ENCODE measurements at places on chromosomes 11 and 22. TPM values are rescaled to one million over a fixed set of nuclear protein-coding genes. Genes with fewer than 3 reads are reported as not detected.

- DNase-seq: no peak
Observed at GRCh38 chr22:36411589-36412258, 24.0 kb upstream of the MYH9 start.

DNA sequence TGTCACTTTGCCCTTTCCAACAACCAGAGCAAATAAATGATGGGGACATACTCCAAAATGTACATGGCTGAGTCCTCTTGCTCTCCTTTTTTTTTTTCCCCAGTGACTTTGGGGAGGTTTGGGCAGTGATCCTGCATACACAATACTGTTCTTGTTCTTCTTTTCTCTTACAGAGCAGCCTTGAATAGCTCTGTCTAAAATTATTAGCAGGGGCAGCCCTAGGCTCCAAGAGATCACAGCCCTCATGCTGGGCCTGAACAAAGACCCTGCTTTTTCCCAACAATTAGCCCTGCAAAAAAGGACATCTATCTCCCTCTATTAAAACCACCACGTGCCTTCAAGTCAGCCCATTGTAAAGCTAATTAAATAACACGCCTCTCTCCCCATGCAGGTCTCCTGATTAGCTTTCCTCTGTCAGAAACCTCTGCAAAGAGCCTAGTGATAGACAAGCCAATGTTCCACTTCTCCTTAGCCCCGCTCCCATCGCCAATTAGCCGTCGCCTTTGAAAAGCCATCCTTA, 54.7 kb downstream of the ETS1 start:
- DNase-seq: no peak

Gene OR52E8
- total RNA-seq: not detected

DNA sequence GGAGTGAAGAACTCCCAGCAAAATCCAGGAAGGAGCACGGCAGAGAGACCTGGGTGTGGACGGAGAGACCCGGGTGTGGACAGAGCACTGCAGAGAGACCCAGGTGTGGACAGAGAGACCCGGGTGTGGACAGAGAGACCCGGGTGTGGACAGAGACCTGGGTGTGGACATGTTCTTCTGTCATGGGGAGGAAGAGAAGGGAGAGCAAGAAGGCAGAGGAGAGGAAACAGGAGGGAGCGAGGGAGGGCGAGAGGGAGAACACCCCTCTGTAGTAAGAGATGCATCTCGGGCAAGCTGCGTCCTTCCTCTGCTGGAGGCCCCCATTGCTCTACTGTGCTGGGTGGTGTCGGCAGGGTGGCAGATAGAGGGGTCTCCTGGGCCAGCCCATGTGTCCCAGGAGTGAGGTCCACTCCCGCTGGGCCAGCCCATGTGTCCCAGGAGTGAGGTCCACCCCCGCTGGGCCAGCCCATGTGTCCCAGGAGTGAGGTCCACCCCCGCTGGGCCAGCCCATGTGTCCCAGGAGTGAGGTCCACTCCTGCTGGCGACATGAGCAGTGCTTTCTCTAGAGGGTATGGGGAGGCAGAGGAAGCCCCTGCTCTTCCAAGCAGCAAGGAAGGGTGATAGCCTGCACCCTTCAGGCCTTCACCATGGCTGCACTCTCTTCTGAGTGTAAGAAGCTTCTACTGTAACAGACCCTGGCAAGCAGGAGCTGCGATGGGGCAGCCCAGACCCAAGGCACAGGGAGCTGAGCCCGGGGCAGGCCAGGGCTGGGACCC, 934.2 kb downstream of the BRD1 start:
- peak; percentile 19 for DNase-seq

GRCh38 chr22:17090550-17090949, 5.8 kb downstream of the IL17RA start:
- no peak for DNase-seq

Gene SERPING1
- not detected for total RNA-seq

- DNase-seq: no peak
Observed at GRCh38 chr11:93570759-93571413, 27.7 kb upstream of the SMCO4 start.

Gene OR52M1
- total RNA-seq: not detected

DNA sequence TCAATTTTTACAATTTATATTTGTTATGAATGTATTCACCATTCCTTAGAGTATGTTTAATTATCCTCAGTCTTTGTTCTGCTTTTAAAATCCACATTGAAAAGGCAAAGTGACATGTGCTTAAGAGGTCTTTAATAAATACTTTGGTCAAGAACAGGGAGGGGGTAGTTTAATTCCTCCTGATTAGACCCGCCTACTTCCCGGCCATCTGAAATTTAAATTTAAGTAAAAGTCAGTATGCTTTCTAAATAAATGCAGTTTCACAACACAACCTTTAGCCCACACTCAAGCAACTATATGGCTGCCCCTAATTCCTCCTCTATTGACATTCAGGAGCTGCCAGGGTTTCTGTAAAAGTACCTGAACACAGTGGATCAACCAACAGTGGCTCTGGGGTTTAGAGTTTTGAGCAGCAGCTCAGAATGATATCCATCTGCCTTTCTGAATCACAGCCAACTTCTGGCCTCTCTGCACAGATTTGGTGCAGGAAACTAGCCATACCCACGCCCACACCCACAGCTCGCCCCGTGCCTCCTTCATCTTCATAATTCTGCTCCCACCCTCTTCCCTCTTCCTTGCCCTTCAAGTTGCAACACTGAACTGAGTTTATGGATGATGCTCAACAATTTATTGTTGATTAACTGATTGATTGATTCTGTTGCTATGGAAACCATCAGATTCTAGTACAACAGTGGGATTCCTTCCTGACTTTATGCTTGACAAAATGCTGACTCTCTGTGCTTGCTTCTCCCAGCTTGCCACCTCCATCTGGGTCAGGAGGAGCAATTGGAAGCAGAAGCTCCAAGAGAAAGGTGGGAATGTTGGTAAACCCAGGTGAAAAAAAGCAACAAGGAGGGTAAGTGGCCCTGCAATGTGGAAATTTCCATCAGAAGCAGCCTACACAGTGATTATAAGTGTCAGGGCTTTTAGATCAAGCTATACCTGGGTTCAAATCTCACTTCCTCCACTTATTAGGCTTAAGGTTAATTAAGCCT, 70.8 kb downstream of the PANX1 start:
- no peak for DNase-seq

- no peak for DNase-seq
Observed at GRCh38 chr11:58776891-58777710, 45.4 kb upstream of the GLYAT start.

GRCh38 chr11:130131961-130132850, 27.4 kb upstream of the ST14 start:
- DNase-seq: peak; percentile 59

Gene LMO2
- total RNA-seq: not detected

DNA sequence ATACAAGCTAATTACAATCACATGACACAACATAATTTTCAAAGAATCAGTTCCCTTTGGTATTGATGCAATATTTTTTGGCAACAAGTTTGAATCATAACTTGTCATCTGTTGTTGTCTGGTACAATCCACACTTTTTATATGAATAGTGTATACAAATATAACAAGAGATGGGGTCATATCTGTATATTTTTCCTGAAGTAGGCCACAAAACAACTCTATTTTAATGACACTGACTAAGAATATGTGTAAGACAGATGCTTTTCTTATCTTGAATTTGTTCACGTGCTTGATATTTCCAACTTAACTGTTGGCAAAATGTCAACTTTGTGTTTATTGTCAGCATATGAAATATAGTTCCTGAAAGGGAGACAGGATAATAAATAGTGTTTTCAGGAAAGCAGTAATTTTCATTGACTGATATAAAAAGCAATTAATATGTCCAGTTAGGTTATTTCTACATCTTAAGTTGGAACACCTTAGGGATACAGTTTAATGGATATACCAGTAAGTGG, 27.9 kb downstream of the NOX4 start:
- DNase-seq: no peak

GRCh38 chr22:47307326-47307725, 544.9 kb downstream of the TBC1D22A start:
- peak; percentile 38 for DNase-seq

DNA sequence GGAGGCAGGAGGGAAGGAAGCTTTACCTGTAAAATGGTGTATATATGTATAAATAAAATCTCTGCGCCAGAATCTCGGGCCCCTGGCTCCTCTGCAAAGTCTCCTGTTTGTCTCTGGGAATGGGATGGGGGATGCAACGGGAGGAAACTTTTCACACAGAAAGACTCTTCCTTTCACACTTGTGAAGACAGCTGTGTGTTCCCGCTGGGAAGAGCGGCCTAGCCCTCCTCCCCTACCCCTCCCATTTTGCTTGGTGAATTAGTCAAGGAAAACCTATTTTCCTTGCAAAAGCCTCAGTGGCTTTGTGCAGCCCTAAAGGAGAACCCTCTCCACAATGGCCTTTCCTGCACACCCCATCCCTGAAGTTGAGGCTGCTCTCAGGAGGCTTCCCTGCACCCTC, 9.4 kb upstream of the IGF2 start:
- DNase-seq: no peak

GRCh38 chr22:37544955-37545702, 15.2 kb upstream of the CDC42EP1 start:
- DNase-seq: peak; percentile 79

Gene PLEKHA7
- total RNA-seq: 1.1 TPM

DNA sequence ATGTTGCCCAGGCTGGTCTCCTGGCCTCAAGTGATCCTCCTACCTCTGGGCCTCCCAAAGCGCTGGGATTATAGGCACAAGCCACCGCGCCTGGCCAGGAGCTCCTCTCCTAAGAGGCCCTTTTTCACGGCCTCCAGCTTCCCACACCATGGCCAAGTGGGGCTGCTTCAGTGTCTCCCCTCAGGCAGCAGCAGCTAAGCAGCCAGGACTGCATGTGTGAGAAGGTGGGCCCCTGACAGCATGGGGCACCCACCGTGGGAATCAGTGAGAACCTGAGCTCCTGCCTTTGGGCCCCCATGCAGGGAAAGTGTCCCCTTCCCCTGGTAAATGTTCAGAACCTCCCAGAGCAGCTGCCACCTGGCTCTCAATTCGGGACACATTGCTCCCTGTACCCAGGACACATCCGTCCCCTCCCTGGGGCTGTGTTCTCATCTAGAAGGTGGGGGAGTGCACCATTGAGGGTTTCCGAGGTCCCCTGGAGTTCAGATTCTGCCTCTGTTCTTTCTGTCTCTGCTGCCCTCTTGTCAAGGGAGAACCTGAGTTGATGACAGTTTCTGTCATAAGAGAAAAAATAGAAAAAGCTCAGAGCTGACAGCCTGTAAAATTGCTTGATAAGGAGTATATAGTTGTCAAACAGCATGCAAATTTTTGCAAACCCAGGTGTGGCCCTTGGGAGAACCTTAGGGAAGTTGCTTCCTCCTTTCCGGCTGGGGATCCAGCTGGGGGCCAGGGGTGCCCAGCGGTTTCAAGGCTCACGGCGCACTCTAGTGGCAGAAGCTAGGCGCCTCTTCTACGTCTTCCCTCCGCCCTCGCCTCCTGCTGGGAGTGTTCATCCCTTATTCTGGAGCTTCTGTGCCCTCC, 29.7 kb downstream of the FAM83F start:
- DNase-seq: peak; percentile 75

GRCh38 chr11:85949798-85950197, 94.6 kb downstream of the CCDC83 start:
- no peak for DNase-seq

- no peak for DNase-seq
Observed at GRCh38 chr22:43487311-43488030, 75.7 kb downstream of the MPPED1 start.
